Activated CD8-positive, alpha-beta memory T cell treated with anti-CD3 and anti-CD28 coated beads for 1 hour (primary cell): ENCODE measurements at places on chromosomes 7 and 10.

DNA sequence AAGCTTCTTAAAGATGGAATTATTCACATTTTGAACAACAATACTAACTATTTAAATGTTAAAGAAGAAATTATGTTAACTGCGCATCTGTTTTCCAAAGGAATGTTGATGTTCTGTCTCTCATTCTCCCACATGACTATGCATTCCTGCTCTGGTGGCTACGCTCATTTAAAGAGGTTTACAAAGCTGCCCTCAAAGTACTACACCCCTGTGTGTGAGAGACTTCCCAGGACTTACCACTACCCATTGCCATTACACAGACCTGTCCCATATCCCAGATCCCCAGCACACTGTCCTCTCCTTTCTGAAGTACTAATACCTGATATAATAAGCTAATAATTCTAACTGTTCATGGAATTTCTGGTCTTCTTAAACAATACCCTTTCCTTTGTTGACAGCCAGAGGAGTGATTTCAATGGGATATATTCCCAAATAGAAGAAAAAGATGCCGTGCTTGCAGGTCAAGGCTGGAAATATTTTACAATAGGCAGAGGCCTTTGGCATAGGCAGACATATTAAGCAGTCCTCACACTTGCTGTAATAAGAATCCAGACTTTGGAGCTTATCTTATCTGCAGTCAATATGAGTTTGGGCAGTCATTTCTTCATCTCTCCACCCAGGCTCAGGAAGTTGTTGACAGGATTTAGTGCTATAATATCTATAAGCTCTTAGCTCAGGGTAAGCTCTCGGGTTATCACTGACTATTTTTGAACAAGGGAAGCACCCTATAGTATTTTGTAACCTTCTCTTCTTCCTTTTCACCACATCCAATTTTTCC, 12.2 kb downstream of the LIPF start:
- no peak for DNase-seq

DNA sequence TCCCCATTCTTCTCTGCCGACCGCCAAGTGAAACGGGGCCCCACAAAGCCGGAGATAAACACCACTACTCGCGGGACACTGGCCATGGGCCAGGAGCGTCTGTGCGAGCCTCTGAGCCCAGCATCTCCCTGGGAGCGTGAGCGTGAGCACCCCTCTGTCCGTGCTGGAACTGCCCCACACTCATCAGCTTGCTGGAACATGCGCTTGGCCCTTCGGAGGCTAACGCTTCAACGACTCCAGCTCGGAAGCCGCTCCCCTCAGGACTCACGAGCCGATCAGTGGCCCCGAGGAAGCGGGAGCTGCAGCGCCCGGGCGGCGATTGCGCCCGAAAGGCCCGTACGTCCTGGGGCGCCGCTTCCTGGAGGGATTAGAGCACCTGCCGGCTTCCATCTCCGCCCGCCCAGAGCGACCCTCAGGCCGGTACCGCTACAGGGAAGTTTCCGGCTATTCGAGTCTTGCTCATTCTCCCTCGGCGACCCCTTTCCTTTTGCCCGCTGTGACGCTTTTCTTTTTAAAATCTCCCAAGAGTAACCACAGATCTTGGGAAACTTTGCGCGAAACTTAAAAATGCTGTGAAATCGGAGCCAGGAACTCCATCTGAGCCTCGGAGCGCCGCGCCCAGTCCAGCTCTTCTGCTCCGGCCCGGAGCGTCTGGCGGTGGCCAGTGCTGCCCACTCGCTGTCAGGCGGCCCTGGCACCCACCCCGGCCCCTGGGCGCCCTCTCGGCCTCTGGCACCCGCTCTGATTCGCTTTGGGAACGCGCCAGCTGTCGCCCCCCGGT, 1.0 kb downstream of the TLL2 start:
- DNase-seq = no peak

- no peak for DNase-seq
Observed at GRCh38 chr10:103692952-103693811, 162.2 kb downstream of the SH3PXD2A start.

DNA sequence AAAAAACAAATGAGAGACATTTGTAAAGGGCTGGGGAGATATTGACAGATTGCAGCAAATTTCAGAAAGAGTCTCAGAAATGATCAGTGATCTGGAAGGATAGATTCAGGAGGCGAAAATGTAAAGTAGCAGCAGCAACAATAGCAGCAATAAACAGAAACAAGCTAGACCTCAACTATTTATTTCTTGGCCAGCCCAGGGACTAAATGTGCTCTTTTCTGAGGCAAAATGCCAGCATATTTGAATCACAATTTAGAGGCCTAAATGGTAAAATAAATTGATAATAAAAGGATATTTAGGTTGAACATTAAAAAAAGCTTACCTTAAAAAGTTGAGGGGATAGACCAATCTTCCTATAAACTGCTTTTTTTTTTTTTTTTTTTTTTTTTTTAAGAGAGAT, 134.6 kb upstream of the ITGB1 start:
- no peak for DNase-seq

GRCh38 chr10:125159486-125159931, 854 bp downstream of the CTBP2 start:
- no peak for DNase-seq

- DNase-seq = peak; percentile 27
Observed at GRCh38 chr7:44460325-44460724, 30.1 kb downstream of the NUDCD3 start.

- DNase-seq = no peak
Observed at GRCh38 chr7:117164620-117165019, 158.2 kb downstream of the WNT2 start.

DNA sequence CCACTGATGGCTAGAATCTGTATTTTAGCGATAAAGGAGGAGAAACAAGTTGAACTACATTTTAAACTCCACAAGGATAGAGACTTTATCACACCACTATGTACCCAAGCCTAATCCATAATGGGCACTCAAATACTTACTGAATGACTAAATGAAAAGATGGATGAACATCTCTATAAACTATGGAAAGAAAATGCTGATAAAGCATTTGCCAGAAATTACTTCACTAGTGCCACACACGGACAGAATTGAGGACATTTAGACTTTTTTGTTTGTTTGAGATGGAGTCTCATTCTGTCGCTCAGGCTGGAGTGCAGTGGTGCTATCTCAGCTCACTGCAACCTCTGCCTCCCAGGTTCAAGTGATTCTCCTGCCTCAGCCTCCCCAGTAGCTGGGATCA, 1.7 kb upstream of the NSUN6 start:
- no peak for DNase-seq

- no peak for DNase-seq
Observed at GRCh38 chr10:95329296-95329695, 38.5 kb upstream of the PDLIM1 start.

DNA sequence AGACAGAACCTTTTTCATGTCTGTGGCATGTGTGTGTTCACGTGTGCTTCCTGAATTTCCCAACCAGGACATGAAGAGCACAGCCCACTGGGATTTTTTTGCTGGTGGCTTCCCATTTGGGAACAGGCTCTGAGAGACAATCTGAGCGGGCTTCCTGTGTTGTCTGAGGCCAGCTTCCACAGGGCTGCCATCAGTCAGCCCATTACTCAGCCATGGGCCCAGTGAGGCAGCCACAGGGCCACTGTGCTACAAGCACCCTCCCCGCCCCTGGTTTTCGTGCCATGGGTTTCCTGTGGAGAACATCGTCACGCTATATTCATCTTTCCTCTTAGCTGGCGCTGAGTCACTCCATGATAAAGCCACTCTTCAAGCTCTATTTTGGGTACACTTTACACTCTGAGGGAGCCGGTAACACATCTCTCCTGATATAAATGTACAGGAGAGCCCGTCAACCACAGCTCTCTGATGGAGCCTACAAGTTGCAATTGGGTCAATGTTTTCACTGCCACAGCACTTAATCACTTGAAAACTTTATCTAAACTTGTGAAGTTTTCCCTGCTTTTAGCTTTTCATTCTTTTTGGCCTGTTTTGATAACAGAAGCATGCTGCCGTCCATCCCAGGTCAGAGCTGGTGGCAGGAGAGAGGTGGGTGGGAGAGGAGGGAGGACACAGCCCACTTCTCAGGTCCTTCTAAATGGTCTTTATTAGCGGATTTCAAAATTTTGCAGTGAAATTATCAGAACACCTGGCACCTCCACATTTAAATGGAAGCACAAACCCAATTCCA, 96.9 kb downstream of the HIPK2 start:
- DNase-seq = peak; percentile 21

DNA sequence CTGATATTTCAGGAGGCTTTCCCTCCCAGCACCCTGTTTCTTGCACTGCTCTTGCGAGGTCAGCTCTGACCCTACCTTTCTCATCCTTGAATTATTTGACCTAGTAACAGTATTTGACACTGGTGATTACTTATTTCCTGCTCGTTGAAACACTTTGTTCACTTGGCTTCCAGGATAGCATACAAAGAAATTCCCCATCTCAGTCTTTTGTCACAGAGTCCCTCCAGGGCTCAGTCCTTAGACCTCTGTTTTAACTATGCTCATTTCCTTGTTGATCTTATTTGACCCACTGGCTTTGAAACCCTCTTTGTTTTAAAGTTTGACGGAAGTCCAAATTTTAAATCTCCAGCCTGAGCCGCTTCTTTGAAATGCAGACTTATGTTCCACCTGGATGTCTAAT, 29.9 kb downstream of the BMPR1A start:
- DNase-seq = no peak

DNA sequence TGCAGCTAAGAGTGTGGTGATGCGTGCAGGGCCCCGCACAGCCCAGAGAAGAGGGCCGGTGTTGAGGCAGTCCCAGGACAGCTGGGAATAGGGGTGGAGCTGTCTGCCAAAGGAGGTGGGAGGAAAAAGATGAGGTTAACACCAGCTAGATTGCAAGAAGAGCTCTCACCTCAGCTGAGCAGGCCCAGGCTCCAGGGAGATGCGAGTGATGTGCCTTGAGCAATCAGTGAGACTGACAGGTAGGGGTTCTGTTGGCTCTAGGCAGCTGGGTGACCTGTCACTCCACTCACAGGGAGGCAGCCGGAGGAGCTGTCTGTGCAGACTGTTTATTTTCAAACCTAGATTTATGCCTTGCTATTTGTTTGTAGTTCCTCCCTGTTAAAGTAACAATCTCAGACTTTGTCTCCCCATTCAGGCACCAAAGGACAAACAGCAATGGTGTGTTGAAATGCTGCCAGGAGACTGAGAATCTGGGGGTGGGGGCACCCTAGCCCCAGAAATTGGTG, 205.1 kb upstream of the CXCL12 start:
- no peak for DNase-seq

DNA sequence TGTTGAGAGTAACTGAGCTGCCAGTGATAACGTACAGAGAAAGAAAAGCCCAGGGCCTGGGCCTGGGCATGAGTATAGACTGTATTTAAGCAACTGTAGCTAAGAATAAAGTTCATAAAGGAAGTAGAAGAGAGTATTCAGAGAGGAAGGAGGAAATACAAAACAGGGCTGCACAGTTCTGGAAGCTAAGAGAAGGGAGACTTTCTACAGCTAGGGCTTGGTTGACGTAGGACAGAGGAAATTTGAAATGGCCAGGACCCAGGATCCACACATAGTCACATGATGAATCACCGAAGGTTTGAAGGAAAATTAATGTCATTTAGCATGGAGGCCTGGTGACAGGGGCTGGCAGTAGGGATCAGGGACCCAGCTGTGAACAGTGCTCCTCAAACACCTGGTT, 66.7 kb downstream of the ARL4A start:
- DNase-seq = no peak

- DNase-seq = no peak
Observed at GRCh38 chr10:112689327-112690072, 242.5 kb downstream of the VTI1A start.

GRCh38 chr7:155979994-155980393, 167.7 kb upstream of the SHH start:
- DNase-seq = no peak

- no peak for DNase-seq
Observed at GRCh38 chr7:72435925-72436480, 23.9 kb upstream of the CALN1 start.

DNA sequence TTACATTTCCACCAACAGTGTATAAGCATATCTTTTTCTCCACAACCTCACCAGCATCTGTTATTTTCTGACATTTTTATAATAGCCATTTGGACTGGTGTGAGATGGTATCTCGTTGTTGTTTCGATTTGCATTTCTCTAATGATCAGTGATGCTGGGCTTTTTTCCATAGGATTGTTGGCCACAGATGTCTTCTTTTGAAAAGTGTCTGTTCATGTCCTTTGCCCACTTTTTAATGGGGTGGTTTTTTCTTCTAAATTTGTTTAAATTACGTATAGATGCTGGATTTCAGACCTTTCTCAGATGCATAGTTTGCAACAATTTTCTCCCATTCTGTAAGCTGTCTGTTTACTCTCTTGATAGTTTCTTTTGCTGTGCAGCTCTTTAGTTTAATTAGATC, 28.9 kb downstream of the XRCC2 start:
- no peak for DNase-seq

DNA sequence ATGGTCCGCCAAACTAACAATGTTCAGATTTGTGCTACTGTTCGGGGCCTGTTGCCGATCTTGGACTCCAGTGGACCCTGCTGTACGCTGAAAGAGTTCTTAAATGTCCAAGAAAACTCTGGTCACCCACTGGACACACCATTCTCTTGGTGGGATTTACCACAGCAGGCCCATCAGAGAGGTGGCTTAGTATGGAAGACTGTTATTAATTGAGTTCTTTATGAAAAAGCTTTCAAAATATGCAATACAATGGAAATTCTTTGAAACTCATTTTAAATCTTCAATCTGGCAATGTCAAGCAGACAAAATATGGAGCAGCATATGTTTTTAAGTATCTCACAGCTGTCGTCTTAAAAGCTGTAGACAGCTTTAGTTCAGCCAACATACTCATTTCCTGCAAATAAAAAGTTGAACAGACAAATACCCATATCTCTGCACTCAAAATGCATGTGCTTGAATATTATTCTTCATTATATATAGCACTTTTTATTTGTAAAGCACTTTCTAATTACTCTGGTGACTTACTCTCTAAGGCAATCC, 37.4 kb upstream of the GRM8 start:
- DNase-seq = no peak

GRCh38 chr10:74869635-74870034, 43.2 kb downstream of the KAT6B start:
- no peak for DNase-seq

GRCh38 chr10:61958805-61959204, 57.3 kb downstream of the ARID5B start:
- no peak for DNase-seq

GRCh38 chr7:30162622-30163124, 27.9 kb downstream of the MTURN start:
- DNase-seq = no peak

GRCh38 chr7:50068026-50068425, 25.0 kb downstream of the ZPBP start:
- DNase-seq = no peak

- no peak for DNase-seq
Observed at GRCh38 chr7:157292770-157293412, 43.9 kb upstream of the DNAJB6 start.

- no peak for DNase-seq
Observed at GRCh38 chr7:4181446-4181845, 500.6 kb upstream of the FOXK1 start.

DNA sequence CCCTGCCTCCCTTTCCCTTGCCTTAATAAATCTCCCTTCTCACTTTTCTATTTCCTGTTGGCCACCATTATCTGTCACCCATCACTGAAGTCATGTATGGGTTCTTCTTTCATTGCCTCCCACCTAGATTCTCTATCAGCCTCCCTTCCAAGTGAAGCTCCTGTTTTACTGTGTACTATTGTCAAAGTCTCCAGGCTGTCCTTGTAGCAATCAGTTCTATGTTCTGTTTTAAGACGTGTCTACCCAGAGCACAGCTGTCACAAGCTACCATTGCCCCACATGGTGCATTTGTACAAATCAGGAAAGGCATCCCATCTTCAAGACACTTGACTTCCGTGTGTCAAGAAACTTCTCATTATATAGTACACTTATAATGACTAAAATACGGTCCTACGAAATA, 39.7 kb upstream of the ABCB5 start:
- no peak for DNase-seq
